ENCODE measurements at places on chromosomes 4 and X. TPM values are rescaled to one million over a fixed set of nuclear protein-coding genes. Genes with fewer than 3 reads are reported as not detected.

Gene KIF4A
- 5.2 TPM for total RNA-seq

Gene SHROOM3
- 25.0 TPM for total RNA-seq

Gene PAGE4
- not detected for total RNA-seq

Gene THAP9
- 4.8 TPM for total RNA-seq

Gene VEGFC
- total RNA-seq: 27.3 TPM

Gene PAGE1
- total RNA-seq: not detected

Gene REELD1
- not detected for total RNA-seq

Gene SLC25A43
- 15.6 TPM for total RNA-seq

Gene ZFP42
- not detected for total RNA-seq

Gene NSUN7
- not detected for total RNA-seq

Gene POLN
- 2.4 TPM for total RNA-seq

Gene GPR143
- total RNA-seq: not detected

Gene ZCCHC18
- total RNA-seq: 0.12 TPM
